Myocyte (in vitro differentiated cells): ENCODE measurements at places on chromosomes 3 and 15. TPM values are rescaled to one million over a fixed set of nuclear protein-coding genes. Genes with fewer than 3 reads are reported as not detected.
A peak's percentile ranks its signal among the peaks of the same experiment; 100 is the strongest.

The SRGAP3 gene
- 5.3 and 5.9 TPM in 2 replicates for total RNA-seq

GRCh38 chr3:20041197-20041780 is 1.0 kb downstream of the KAT2B start:
- DNase-seq, result peak; percentile 90

- DNase-seq, result peak; percentile 58
Observed at GRCh38 chr3:184381261-184382224, 1.7 kb downstream of the CHRD start.

DNA sequence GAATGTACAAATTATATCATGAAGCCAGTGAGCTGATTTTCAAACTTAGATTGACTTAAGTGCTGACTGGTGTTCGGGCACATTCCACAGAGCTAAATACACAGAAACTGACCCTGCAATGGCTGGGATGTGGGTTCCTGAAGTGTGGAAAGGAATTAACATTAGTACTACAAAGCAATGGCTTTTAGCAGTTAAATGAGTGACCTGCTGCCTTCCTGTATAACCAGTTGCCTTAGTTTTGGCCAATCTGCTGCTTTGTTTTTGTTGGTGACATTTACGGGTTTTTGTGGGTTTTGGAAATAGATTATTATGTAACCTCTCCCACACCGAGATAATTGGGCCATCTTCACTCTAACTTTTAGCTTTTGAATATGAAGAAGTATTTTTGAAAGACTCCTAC is 2.4 kb upstream of the SKIC8 start:
- no peak for DNase-seq

The PLSCR5 gene
- total RNA-seq, result not detected in 2 replicates

- no peak for DNase-seq
Observed at GRCh38 chr3:58502872-58503271, 11.0 kb downstream of the KCTD6 start.
